Muscle of leg (tissue), 16 donors: ENCODE measurements at places on chromosomes 6 and 20. TPM values are rescaled to one million over a fixed set of nuclear protein-coding genes. Genes with fewer than 3 reads are reported as not detected.

ADA gene
- 7.5 TPM for polyA plus RNA-seq

L3MBTL3 gene
- polyA plus RNA-seq = 4.5 TPM

SYCP2 gene
- 3.5 TPM for polyA plus RNA-seq

TRIM40 gene
- not detected for polyA plus RNA-seq

PPP1R14C gene
- 34.9 TPM for polyA plus RNA-seq

CTCFL gene
- polyA plus RNA-seq = 0.10 TPM

HNF4A gene
- polyA plus RNA-seq = 11.1 TPM

RIPOR3 gene
- polyA plus RNA-seq = 9.7 TPM

FGD2 gene
- 3.1 TPM for polyA plus RNA-seq

MAN1A1 gene
- polyA plus RNA-seq = 33.3 TPM

SPEF1 gene
- polyA plus RNA-seq = 0.12 TPM

SAPCD1 gene
- 6.3 TPM for polyA plus RNA-seq

CASS4 gene
- 7.8 TPM for polyA plus RNA-seq

SOX18 gene
- polyA plus RNA-seq = 14.1 TPM

RNF144B gene
- polyA plus RNA-seq = 11.7 TPM

CD2AP gene
- 10.6 TPM for polyA plus RNA-seq

RBM38 gene
- polyA plus RNA-seq = 63.2 TPM

MAPK13 gene
- polyA plus RNA-seq = 11.6 TPM

SNAI1 gene
- 9.9 TPM for polyA plus RNA-seq

ID1 gene
- 39.8 TPM for polyA plus RNA-seq

TUBB1 gene
- 0.79 TPM for polyA plus RNA-seq

MMP24 gene
- 0.36 TPM for polyA plus RNA-seq

ME1 gene
- 2.0 TPM for polyA plus RNA-seq

NOTCH4 gene
- 23.5 TPM for polyA plus RNA-seq

TULP4 gene
- 15.0 TPM for polyA plus RNA-seq

KCTD20 gene
- polyA plus RNA-seq = 63.7 TPM

GPX5 gene
- not detected for polyA plus RNA-seq

POLR3F gene
- 11.9 TPM for polyA plus RNA-seq

HCRTR2 gene
- polyA plus RNA-seq = not detected

PLN gene
- polyA plus RNA-seq = 2.8 TPM

FLRT3 gene
- 10.7 TPM for polyA plus RNA-seq

RGS17 gene
- polyA plus RNA-seq = 0.97 TPM

DOK5 gene
- 20.4 TPM for polyA plus RNA-seq

AKAP12 gene
- 73.2 TPM for polyA plus RNA-seq

FERMT1 gene
- 2.6 TPM for polyA plus RNA-seq

PPP1R3G gene
- polyA plus RNA-seq = 2.6 TPM

ZNF133 gene
- 13.6 TPM for polyA plus RNA-seq

DNAH8 gene
- 1.2 TPM for polyA plus RNA-seq

TBP gene
- 15.4 TPM for polyA plus RNA-seq

OR2J3 gene
- not detected for polyA plus RNA-seq

PXDC1 gene
- 20.3 TPM for polyA plus RNA-seq

SYNDIG1 gene
- polyA plus RNA-seq = 3.8 TPM

ENPP1 gene
- polyA plus RNA-seq = 9.3 TPM

VSX1 gene
- polyA plus RNA-seq = not detected

ENPP4 gene
- polyA plus RNA-seq = 53.5 TPM

ETV7 gene
- 0.12 TPM for polyA plus RNA-seq

TRIM15 gene
- polyA plus RNA-seq = not detected

GSTA3 gene
- polyA plus RNA-seq = not detected

PI16 gene
- 50.6 TPM for polyA plus RNA-seq

MCHR2 gene
- not detected for polyA plus RNA-seq

PPP1R18 gene
- 51.7 TPM for polyA plus RNA-seq

APCDD1L gene
- polyA plus RNA-seq = 4.0 TPM

MEP1A gene
- 24.9 TPM for polyA plus RNA-seq

TAAR5 gene
- polyA plus RNA-seq = not detected
